ENCODE measurements at places on chromosomes 16 and 17.

- DNase-seq: no peak
These were observed 143.9 kb downstream of the SNX29 start for GRCh38 chr16:12120217-12120981.

GRCh38 chr17:309361-309888, 43.2 kb downstream of the RPH3AL start:
- DNase-seq: no peak

- DNase-seq: no peak
These were observed 52.8 kb downstream of the MARCHF10 start for GRCh38 chr17:62755141-62755851.

DNA sequence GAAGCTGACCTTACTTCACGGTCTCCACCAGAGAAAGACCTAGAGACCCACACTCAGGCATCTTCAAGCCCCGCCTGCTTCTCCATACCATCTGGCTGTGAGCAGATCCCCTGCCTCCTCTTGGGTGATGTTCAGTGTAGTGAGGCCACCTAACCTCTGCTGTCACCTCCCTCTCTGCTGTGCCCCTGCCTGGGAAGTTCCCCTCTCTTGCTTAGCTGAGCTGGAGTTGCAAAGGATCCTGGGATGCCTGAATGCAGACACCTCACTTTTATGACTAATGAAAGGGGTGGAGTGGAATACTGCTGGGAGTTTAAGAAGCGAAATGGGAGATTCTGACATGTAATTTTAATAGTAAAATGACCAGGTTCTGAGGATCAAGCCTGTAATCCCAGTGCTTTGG, 5.8 kb downstream of the IRX3 start:
- no peak for DNase-seq

GRCh38 chr16:80804526-80805383, at the start of gene CDYL2:
TSS of gene CDYL2 (minus strand) at chr16:80804598. CDS start at chr16:80804173, 425 bp downstream.
- DNase-seq: no peak
